ENCODE measurements at places on chromosomes 7 and 10.

DNA sequence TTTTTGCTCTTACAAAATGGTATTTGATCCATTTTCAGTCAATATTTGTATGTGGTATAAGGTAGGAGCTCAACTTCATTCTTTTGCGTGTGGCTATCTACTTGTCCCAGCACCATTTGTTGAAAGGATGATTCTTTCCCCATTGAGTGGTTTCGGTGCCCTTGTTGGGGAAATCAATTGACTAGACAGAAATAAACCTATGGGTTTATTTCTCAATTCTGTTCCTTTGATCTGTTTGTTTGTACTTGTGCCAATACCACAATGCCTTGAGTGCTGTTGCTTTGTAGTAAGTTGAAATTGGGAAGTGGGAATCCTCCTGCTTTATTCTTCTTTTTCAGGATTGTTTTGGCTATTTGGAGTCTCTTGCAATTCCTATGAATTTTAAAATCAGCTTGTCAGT lies 41.0 kb downstream of the SNX10 start:
- no peak for DNase-seq

DNA sequence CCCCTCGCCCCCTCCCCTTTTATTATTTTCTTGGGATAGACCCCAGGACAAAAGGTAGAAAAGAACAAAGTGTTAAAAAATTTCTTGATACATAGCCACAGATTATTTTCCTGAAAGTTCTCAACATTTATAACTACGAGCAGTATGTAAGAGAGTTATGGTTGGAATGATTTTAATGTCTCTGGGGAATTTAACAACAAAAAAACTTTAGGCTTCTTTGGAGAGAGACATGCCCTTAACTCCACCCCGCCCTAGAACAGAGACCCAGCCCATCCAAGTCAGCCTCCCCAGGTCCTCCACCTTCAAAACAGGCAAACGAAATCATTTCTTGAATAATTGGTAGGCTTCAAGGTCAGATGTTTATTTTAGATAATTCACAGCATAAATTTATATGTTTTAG lies 97.1 kb downstream of the TCF7L2 start:
- no peak for DNase-seq

- no peak for DNase-seq
Measured at GRCh38 chr7:93238131-93238530, 6.0 kb downstream of the VPS50 start.

GRCh38 chr10:102778781-102779180 lies 35.0 kb downstream of the WBP1L start:
- DNase-seq: no peak

DNA sequence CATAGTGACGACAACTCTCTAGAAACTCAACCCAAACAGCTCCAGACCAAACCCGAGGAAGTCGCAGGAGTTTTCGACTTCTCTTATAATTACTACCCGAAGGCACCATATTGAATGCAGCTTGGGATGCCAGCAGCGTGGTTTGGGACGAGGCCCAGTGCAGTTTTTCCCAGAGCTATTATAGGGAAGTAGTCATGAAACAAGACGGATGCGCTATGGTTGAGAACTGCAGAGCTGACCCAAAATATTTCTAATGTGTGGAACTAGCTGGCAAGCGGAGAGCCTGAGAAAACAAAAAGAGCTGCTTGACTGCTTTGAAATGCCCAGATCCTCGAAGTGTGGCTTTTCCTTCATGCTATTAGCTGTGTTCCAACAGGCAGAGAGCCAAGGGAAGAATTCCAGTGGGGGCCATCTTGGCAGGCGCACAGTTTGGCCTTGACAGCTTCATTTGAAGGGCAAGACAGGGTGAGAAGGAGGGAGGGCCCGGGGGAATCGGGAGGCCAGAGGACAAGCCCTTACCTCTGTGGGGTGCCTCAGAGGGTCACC lies 122.7 kb downstream of the CUL2 start:
- no peak for DNase-seq

- DNase-seq: no peak
Measured at GRCh38 chr10:92001995-92002394, 78.4 kb downstream of the BTAF1 start.

GRCh38 chr7:157073949-157074624 lies 63.6 kb upstream of the MNX1 start:
- no peak for DNase-seq

DNA sequence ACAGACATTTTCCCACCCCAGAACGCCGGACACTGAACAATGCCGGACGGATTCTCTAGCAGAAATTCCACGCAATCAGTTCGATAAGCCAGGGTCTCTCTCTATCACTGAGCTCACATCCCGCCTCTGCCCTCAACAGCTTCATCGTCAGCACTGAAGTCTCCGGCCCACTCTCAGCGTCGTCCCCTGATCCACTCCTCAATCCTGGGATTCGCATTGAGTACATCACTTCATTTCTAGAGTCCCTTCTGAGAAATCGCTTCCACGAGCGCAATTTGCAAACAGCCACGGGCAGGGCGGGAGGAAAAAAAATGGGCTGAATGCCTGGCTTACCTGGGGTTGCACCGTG lies 365 bp downstream of the YME1L1 start:
- DNase-seq: no peak

- DNase-seq: no peak
Measured at GRCh38 chr10:128098631-128099030, 27.6 kb downstream of the MKI67 start.

DNA sequence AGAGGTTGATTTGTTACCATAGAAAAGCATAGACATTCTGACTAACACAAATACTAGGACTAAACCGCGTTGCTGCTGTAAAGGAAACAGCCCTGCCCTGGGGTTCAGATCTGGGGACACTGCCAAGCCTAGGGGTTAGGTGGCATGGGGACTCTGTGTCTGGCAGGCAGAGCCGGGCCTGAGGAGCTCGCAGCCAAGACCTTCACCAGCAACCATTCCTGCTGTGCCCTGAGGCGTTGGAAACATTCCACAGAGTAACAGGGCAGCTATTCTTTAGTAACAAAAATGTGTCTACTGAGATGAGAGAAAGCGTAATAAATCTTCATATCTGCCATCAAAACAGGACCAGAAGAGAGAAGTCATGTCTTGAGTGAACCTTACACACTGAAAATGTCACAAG lies 280.5 kb downstream of the POM121L12 start:
- DNase-seq: no peak

GRCh38 chr7:113339661-113340060 lies 221.3 kb upstream of the SMIM30 start:
- no peak for DNase-seq

DNA sequence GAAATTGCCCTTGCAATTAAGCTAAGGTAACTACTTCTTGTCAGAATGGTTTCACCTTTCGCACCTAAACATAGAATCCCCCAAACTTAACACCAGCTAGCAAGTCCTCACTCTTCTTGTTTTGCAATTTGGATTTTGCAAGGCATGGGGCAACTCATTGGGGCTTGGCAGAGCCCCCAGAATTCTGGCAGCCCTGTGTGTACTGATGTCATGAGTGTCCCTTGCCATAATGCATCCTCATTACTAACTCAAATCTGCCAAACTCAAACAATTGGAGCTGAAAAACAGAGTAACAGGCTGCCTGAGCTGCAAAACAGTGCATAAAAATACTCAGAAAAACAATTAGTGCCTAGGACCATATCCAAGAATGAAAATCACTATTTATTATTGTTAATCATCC lies 7.9 kb upstream of the XPNPEP1 start:
- no peak for DNase-seq

GRCh38 chr10:76961841-76962240 lies 675.8 kb downstream of the KCNMA1 start:
- DNase-seq: no peak

DNA sequence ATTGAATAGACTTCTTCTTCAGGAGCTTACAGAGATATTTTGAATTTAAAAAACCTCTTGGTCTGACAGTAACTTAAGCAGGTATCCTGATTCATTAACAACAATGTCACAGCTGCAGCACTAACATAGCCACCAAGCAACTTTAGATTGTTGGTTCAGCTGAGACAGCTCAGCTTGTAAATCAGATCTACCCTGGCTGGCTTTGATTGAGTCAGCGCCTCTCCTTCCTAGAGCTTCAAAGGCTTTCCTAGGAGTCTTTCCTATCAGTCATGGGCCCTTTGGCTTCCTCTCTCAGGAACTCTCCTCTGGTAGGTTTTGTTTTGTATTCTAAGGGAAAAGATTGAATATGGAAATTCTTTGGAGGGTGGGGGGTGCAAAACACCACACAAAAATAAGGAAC lies 70.7 kb upstream of the STEAP4 start:
- DNase-seq: no peak

- DNase-seq: no peak
Measured at GRCh38 chr7:276230-276835, 13.6 kb upstream of the FOXL3 start.

GRCh38 chr7:96953676-96954513 lies 51.5 kb upstream of the DLX6 start:
- no peak for DNase-seq

DNA sequence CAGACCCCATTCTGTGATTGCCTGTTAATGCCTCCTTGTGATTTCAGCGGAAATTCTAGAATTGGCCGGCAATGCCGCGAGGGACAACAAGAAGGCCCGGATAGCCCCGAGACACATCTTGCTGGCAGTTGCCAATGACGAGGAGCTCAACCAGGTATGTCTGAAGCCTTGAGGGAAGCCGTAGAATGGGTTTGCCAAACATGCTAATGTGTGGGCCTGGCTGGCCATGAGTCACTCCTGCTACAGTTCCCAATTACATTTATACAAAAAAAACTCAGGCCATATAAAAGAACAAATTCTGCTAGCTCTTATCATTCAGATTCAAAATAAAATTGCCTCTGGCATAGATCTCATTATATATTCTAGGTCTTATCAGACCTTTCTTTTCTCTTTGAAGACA lies 37.4 kb downstream of the MACROH2A2 start:
- no peak for DNase-seq

GRCh38 chr7:135763261-135763660 lies 14.6 kb upstream of the FAM180A start:
- DNase-seq: no peak

DNA sequence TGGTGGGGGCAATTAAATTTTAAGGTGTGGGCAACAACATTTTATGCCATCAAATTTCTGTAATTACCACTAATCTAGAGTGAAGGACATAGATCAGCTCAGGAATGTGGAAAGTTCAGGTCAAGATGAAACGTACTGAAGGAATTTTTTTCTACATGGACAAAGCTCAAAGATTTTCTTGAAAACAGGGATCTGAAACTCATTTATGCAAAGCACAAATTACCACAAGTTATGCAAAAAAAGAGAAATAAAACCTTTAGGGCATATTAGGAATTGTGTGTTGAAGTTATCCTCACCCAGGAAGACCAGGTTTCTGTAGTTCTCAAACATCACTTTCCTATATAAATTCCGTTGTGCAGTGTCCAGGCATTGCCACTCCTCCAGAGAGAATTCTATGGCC lies 18.9 kb downstream of the ZNF680 start:
- no peak for DNase-seq

GRCh38 chr7:119949053-119949452 lies 323.9 kb upstream of the KCND2 start:
- DNase-seq: no peak

- DNase-seq: no peak
Measured at GRCh38 chr7:47659664-47660462, 78.0 kb upstream of the TNS3 start.

GRCh38 chr7:83617858-83618257 lies 31.1 kb downstream of the SEMA3E start:
- DNase-seq: no peak

GRCh38 chr7:8051373-8051772 lies 82.8 kb downstream of the GLCCI1 start:
- no peak for DNase-seq

- no peak for DNase-seq
Measured at GRCh38 chr10:69239816-69240434, 19.8 kb downstream of the HKDC1 start.

- no peak for DNase-seq
Measured at GRCh38 chr7:20193242-20193777, 23.9 kb downstream of the MACC1 start.

GRCh38 chr7:22220941-22221340 lies 136.0 kb downstream of the RAPGEF5 start:
- DNase-seq: no peak

- DNase-seq: no peak
Measured at GRCh38 chr7:143130541-143130940, 1.3 kb upstream of the PIP start.

DNA sequence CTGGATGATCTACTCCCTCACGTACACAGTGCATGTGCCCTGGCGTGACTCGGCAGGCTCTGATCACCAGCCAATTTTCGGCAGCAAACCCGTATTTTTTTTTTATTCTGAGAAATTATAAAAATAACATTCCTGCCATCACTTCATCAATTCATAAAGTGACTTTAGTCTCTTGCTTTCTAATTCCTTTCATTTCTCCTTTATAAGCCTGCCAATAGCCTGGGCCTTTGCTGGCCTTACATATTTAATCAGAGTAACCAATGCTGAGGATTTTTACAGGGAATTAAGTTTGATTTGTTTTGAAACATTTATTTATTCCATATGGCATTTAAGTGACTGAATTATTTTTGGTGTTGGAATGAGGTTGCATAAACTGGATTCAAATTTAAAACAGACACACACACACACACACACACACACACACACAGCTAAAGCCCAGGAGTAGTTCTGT lies 140.8 kb downstream of the ETV1 start:
- no peak for DNase-seq

DNA sequence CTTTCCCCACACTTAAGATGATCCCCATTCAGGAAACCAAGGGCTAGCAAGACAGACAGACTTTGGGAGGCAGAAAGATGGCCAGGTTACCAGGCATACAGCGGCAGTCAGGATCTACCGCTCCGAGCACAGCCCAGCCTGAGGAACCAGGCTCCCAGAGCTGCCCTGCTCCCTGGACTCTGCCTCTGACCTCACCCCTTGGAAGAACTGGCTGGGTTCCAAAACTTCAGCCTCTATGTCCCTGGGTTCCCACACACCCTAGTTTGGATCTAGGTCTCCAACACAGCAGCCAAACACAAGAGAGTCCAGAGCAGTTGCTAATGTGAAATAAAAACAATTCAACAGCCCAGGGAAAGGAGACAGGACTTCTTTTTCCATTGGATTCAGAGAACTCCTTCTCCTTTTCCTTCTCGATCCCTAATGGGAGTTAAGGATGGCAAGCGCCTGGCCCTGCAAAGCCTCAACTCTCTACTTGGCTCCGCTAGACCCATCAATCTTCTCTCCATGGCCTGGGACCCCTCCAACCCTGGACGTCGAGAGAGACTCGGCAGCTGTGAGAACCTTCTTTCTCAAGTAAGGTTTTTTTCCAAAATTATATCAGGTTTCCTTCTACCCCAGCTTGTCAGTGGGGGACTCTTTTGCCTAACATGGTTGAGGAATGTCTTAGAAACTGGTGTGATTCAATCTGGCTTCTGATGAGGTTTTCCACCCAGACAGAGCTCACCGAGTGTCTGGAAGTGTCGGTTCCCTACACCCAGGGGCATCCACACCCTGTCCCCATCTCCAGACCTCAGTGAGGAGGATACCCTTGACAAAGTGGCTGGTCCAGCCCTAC lies 219.6 kb downstream of the KCNMA1 start:
- no peak for DNase-seq

DNA sequence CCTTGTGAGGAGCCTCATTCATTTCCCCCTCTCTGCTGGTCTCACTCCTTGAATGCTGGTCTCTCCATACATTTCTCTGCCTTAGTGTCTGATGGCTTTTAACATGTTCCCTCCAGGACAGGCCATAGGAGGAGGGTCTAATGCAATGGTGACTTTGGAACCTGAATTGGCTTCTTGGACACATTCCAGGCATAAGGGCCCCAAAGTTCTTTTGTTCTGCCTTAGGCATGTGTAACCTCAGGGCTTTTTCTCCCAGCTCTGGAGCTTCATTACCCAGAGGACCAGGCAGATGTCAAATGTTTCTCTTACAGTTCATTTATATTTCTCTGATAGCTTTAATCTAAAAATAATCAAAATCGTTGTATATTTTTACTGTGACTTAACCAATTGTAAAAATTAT lies 162.6 kb downstream of the SDK1 start:
- no peak for DNase-seq

Data from stimulated activated CD8-positive, alpha-beta memory T cell treated with anti-CD3 and anti-CD28 coated beads, Interleukin-15, amount 100 ng/mL, for 48 hours (primary cell).